ENCODE measurements at places on chromosomes 3 and 15.
A peak's percentile ranks its signal among the peaks of the same experiment; 100 is the strongest.

- no peak for DNase-seq
These were observed 90.7 kb upstream of the ICE2 start for GRCh38 chr15:60569596-60569995.

DNA sequence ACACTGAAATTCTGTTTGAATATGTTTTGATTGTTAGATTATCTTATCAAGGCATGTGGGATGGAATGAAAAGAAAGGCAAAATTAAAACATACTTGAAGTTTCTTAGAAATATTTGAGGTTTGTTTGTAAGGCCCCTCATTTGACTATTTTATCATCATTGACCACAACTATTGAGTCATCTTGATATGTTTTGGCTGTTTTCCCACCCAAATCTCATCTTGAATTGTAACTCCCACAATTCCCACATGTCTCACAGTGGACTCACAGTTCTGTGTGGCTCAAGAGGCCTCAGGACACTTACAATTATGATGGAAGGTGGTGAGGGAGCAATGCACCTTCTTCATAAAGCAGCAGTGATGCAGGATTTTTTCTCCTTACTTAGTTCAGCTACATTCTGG is 917.1 kb downstream of the PLOD2 start:
- DNase-seq, result no peak

DNA sequence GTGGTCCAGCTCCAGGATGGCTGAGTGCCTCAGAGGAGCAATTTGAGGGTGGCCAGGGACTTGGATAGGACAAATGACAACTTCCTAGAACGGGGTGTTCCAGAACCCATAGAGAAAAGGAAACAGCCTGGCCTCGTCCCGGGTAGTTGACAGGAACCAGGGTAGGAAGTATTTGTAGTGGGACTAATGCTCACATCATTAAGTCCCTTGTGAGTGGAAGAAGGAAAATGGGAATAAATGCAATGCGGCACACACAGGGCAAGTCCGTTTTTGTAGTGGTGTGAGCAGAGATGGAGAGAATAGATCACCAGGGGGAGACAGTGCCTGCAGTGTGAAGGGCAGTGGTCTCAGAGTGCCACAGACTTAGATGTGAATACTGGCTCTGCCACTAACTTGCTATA is 19.6 kb downstream of the TIMP4 start:
- peak; percentile 46 for DNase-seq

DNA sequence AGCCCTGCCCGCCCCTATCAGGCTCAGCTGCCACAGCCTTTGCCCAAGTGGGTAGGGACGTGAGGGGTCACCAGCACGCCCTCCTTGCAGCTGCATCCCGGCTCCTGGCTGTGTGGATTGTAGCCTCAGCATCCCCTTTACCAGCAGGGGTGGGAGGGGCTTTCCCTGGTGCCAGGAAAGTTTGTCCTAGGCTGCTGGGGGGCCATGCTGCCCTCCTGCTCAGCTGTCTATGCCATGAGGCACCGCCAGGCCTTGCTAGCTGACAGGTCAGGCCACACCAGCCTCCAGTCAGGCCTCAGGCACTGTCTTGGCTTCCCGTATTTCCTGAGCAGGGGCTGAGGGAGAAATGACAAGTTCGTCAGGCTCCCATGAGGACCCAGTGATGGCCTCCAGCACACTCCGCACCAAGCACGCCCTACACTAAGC is 32.3 kb downstream of the TKT start:
- no peak for DNase-seq

DNA sequence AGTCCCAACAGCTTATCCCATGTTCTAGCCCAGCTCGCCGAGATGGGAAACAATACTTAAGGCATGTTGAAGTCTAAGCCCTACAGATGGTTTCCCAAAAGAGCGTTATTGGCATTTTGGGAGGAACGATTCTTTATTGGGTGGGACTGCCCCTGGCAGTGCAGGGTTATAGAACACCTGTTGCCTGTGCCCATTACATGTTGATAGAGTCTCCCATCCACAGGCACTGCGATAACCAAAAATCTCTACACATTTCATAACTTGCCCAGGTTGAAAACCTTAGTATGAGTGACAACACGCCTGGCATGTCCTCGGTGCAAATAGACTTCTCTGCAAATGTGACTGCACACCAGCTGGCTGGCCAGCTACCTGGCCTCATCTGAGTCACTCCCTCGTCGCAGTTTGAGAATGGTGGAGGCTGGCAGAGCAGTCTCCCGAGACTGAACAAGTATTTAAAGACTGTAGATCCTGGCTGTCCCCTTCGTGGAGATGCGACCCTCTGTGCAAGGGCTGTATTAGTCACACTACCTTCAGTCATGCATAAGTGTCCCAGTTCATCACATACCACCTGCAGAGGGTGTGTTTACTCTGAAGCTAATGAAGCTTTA is 18.7 kb downstream of the ZNF80 start:
- DNase-seq, result no peak

- DNase-seq, result no peak
These were observed 30.0 kb upstream of the FAM81A start for GRCh38 chr15:59407946-59408345.

DNA sequence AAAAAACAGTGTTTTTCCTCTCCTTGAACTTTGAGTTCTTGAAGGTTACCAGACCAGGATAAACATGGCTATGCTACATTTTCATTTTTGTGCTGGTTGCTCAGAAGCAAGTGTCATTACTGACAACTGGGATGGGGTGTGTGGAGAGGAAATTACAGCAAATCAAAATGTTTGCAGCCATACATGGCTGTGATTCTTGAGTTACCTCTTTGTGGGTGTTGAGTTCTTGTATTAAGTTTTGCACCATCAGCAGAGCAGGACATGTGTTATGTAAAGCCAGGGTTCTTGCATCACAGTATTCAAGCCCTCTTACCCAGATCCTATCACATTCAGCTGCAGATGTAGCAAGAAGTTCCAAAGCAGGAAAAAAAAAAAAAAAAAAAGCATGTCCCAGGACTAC is 53.9 kb upstream of the ATOSA start:
- DNase-seq, result no peak

- DNase-seq, result no peak
These were observed 195.9 kb upstream of the TBC1D5 start for GRCh38 chr3:17938313-17938712.

- DNase-seq, result no peak
These were observed 10.4 kb downstream of the CLN6 start for GRCh38 chr15:68218847-68219798.

DNA sequence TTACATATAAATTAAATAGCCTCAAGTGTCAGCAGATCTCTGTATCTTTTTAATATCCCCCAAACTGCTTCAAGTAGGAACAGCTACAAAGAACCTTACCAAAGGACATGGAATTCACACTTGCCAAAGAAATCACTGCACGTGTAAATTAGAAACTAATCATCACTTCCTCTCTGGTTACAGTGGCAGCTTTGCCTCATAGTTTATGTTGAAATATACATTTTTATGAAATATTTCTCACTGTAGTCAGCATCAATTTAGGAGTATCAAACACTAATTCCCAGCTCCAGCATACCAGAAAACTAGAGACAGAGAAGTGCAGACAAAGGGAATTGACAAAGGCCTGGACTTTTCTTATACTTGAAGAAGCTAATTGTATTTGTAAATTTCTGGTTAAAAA is 260.9 kb downstream of the TIGIT start:
- peak; percentile 3 for DNase-seq

- no peak for DNase-seq
These were observed 34.7 kb downstream of the NUP210 start for GRCh38 chr3:13385373-13385965.

DNA sequence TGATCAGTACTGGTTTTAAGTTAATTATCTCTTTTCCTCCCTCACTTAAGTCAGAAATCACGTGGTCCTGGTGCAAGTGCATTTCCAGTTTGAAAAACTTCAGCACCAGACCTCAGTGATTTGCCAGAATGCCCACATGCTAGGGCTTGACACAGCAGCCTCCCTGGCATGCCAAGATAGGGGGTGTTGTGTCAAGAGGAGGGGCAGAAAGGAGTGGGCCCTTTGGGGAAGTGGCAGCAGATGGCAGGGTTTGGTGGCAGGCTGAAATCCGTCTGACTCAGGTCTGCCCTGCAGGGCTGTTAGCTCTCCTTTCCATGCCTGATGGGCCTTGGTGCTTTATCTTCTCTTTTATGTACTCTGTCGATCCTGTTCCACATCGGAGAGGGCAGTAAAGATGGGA is 23.4 kb downstream of the PXK start:
- no peak for DNase-seq

GRCh38 chr3:3119393-3119851 is 7.3 kb upstream of the TRNT1 start:
- no peak for DNase-seq

GRCh38 chr15:35545316-35545823 is 595 bp downstream of the DPH6 start:
- DNase-seq, result peak; percentile 59

GRCh38 chr15:39427705-39428104 is 153.2 kb upstream of the THBS1 start:
- DNase-seq, result no peak

GRCh38 chr3:156681002-156681401 is 6.6 kb downstream of the TIPARP start:
- peak; percentile 81 for DNase-seq

DNA sequence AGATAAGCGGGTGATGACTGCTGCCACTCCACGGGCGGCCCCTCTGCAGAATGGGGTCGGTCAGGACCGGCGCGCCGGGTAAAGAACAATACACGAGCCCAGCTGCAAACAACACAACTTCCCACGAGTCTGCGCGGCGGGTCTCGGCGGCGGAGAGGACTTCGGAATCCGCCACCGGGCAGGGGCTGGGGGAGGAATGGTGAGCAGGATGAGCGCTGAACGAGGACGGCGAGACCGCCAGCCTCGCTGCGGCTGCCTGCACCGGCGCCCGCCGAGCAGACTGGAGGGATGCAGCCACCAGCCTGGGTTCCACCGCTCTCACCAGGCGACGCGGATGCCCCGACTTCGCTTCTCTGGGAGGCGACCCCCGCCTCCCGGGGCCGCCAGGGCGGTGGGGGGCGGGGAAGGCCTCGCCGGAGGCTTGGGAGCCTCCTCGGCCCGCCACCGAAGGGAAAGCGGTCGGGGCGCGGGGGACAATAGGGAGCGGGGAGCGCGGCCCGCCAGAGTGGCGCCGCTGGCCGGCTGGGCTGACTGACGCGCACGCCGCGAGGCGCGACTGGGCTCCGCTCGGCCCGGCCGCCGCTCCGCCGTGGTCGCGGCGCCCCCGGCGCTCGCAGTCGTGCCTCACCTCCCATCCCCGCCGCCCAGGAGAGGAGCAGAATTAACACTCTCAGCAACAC is 515 bp downstream of the ADAM10 start:
- no peak for DNase-seq

DNA sequence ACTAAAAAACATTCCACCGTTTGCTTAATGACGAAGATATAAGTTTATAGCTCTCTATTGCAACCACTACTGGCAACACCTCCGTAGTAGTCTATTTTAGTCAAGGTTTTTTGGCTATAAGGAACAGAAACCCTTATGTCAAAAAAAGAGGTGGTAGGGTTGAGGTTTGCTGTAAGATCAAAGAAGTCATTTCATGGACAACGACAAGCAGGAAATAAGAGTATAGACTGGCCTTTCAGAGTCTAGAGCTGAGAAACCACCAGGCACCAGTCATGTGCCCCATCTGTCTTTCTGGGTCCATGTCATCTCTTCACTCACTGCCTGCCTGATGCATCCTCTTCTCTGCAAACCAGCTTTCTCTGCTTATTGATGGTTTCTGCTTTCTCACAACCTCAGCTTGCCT is 42.7 kb downstream of the THBS1 start:
- no peak for DNase-seq

DNA sequence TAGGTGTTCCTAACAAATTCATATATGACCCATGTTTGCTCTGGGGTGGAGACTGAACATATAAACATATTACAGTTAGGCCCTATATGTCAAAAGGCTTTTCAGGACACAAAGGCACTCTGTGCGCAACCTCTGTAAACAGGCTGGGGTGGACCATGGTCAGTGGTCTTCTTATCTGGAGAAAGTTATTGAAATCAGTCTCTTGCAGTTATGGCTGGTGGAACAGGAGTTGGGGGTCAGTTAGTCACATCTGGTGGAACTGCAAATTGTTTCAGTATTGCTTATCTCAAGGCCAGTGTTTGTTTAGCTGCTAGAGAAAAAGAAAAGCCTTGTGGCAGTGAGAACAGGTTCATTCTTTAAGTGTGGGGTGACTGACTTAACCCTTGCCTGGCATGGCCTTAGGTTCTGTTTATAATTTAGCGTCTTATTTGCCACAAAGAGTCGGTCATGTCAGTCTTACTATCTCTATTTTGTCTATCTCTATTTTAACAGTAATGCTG is 5.9 kb upstream of the GP9 start:
- no peak for DNase-seq

DNA sequence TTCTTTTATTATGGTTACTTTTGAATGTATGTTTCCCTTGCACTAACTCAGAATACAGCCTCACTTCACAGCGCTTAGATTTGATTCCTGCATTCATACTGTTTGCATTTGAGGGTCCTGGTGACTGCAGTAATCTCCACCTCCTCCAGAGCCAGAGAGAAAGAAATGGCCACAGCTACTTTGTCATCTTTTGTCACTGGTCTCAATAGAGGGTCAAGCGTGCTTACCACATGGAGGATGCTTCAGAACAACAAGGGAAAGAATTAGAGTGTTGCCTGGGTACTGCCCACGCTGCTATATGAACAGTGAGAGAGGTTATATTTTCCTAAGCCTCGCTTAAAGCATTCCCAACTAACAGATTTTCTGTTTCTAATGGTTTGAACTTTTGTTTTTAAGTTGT is 190.1 kb downstream of the TP63 start:
- no peak for DNase-seq

- no peak for DNase-seq
These were observed 58.8 kb downstream of the BTD start for GRCh38 chr3:15660055-15660935.

GRCh38 chr15:99477791-99478471 is 87.9 kb upstream of the MEF2A start:
- no peak for DNase-seq

- DNase-seq, result no peak
These were observed 1.5 kb downstream of the CMTM6 start for GRCh38 chr3:32500880-32501782.

GRCh38 chr15:39953521-39953920 is 19.6 kb downstream of the EIF2AK4 start:
- no peak for DNase-seq

DNA sequence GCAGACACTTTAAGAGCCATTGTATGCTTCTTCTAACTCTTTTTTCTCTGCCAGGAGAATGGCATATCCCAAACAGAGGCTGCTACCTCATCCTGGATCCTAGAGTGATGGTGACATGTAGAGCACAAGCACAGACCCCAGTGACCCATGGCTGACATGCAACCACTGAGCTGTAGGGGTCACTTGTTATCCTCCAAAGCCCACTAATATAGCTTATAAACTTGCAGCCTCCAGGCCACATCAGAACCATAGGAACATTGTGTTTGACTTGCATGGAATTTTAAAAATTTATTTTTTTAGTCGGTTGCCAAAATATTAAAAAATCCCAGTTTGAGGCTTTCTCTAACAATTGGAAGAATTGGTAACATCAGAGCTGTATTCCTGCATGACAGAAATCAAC is 283.0 kb upstream of the WNT5A start:
- DNase-seq, result no peak

DNA sequence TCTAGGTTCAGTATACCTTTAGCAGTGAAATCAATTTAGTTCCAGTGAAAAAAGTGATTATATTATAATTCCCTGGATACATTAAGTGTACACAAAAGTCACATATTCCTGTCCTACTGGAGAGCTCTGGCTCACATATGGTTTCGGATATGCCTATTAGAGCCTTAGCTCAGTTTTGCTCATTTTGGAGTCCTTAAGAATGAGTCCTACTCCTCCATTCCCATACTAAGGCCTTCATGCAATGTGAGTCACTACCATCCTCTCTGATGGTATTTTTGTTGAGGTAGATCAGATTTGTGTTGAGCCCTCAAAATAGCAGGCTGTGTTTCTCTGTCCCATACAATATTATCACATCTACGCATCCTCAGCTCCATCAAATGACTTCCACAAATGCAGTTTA is 294.2 kb upstream of the COL8A1 start:
- DNase-seq, result no peak

Measured in SW 1271 (cell line).